ENCODE measurements at places on chromosomes 7 and 10. TPM values are rescaled to one million over a fixed set of nuclear protein-coding genes. Genes with fewer than 3 reads are reported as not detected.

MET gene
- 1.9 TPM for total RNA-seq

VCL gene
- 29.8 TPM for total RNA-seq

MBL2 gene
- not detected for total RNA-seq

DNA sequence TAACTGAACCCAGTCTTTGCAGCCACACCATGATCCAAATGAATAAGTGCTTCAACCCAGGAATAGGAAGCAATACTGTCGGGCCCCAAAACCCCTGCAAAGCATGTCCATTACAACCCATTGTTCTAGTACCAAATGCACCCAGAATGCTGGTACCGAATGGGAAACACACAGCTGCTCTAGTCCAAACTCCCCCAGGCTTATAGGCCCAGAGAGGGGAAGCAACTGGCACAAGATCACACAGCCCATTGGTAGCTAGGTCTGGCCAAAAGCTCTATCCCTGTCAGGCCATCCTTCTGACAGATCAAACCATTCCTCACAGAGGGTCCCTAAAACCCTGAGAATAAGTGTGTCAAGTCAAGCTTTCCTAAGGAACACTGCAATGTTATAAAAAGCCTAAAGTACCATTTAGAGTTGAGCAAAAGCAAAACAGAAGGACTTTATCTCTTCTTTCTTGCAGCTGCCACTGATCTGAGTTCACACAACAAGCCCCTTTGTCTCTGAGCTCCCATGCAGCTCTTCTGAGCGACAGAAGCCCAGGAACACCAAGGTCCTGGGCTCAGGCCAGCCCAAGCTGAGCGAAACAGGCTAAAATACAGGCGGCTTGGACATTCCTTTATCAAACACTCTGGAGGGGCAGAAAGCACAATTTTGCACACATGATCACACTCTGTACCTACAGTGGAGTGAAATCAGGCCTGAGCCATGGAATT is 116.7 kb downstream of the SGMS1 start:
- peaks cover 12% of the 10 kb centered on the region for H3K4me1 ChIP-seq
- no peak for DNase-seq
- H3K4me3 ChIP-seq, result no peak overlapping the region
- no peaks in the 10 kb centered on the region for H3K27me3 ChIP-seq

DNA sequence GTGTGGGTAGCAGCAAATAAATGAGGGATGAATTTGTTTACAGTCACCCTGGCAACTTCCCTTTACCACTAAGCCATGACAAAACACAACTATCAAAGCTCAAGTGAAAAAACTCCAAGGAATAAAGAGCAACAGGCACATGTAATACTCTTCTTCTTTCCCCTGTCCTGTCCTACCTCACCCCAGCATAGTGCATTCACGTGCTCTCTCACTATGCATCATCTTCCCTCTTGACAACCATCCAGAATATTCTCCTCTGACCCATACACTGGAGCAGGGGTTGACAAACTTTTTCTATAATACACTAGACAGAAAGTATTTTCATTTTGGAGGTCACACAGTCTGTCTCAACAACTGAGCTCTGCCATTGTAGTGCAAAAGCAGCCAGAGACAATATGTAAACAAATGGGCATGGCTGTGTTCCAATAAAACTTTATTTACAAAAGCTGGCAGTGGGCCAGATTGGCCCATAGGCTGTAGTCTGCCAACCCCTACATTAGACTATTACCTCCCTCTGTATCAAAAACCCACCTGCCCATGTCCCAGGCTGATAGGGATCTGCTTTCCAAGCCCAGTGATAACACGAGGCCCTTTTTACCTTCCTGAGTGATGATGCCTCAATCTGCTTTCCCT is 354.5 kb downstream of the FGFR2 start:
- H3K36me3 ChIP-seq, result no peaks in the 10 kb centered on the region
- no peak for DNase-seq
- H3K27me3 ChIP-seq, result no peaks in the 10 kb centered on the region
- no peak overlapping the region for H3K4me3 ChIP-seq

DNA sequence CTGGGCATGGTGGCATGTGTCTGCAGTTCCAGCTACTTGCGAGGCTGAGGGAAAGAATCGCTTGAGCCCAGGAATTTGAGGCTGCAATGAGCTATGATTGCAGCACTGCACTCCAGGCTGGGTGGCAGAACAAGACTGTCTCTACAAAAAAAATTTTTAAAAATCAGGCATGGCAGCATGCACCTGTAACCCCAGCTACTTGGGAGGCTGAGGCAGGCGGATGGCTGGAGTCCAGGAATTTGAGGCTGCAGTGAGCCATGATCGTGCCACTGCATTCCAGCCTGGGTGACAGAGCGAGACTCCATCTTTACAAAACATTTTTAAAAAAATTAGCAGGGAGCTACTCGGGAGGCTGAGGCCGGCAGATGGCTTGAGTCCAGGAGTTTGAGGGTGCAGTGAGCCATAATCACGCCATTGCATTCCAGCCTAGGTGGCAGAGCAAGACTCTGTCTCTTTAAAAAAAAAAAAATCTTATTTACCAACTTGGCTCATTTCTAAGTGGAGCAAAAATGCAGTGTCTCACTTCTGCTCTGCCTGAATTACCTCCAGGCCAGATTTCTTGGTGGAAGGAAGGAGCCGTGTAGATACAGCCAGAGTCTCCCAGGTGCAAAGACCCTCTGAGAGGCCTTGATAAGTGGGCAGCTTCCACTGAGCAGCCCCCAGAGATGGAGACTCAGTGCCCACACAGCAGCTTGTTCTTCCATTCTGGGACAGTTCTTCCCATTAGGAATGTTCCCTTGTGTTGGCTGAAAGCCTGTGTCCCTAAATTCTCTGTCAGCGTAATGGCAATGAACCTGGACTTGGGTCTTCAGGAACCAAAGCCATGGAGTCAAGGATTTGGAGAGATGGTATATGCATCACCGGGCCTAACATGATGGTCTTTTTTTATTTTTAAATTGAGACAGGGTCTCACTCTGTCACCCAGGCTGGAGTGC is 30.0 kb downstream of the GTF2IRD1 start:
- no peak overlapping the region for H3K27ac ChIP-seq
- H3K4me3 ChIP-seq, result no peak overlapping the region
- peaks cover 24% of the 10 kb centered on the region for H3K4me1 ChIP-seq
- peaks cover 30% of the 10 kb centered on the region for H3K27me3 ChIP-seq
- no peaks in the 10 kb centered on the region for H3K36me3 ChIP-seq
- DNase-seq, result no peak

GRCh38 chr10:69425511-69426298 is 9.0 kb upstream of the TACR2 start:
- H3K27ac ChIP-seq, result no peak overlapping the region
- H3K27me3 ChIP-seq, result no peaks in the 10 kb centered on the region
- no peaks in the 10 kb centered on the region for H3K36me3 ChIP-seq
- peaks cover 6% of the 10 kb centered on the region for H3K4me1 ChIP-seq
- H3K4me3 ChIP-seq, result no peak overlapping the region

AKAP9 gene
- total RNA-seq, result 106 TPM

- DNase-seq, result no peak
- no peaks in the 10 kb centered on the region for H3K36me3 ChIP-seq
- no peaks in the 10 kb centered on the region for H3K4me1 ChIP-seq
- no peak overlapping the region for H3K27ac ChIP-seq
- no peak overlapping the region for H3K4me3 ChIP-seq
Observed at GRCh38 chr10:6713716-6714115, 133.6 kb upstream of the PRKCQ start.

PHYHIPL gene
- not detected for total RNA-seq

- H3K27me3 ChIP-seq, result no peaks in the 10 kb centered on the region
- no peak overlapping the region for H3K27ac ChIP-seq
- peak; percentile 63 for DNase-seq
- peaks cover 16% of the 10 kb centered on the region for H3K4me1 ChIP-seq
- no peaks in the 10 kb centered on the region for H3K36me3 ChIP-seq
Observed at GRCh38 chr7:47714669-47715607, 133.0 kb upstream of the TNS3 start.

- DNase-seq, result no peak
- no peaks in the 10 kb centered on the region for H3K36me3 ChIP-seq
- H3K4me1 ChIP-seq, result peaks cover 8% of the 10 kb centered on the region
- no peak overlapping the region for H3K27ac ChIP-seq
Observed at GRCh38 chr7:141648276-141649114, 53.5 kb downstream of the DENND11 start.

KNDC1 gene
- not detected for total RNA-seq

DNA sequence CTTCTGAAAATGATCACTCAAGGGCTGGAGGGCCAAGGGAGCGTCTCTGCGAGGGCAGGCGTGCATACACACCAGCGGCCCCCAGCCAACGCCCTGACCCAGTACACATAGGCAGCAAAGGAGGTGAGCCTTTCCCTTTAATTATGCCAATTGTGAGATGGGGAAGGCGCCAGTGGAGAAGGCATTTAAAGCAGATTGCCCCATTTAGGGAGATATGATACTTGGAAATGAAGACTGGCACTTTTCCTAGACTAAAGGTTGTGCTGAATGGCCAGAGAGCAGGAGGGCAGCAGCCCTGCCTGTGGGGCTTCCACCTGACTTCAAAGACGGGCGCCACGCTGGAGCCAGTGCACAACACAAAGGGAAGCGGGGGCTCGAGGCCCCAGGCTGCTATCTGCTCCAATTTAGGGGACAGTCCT is 24.1 kb downstream of the HIPK2 start:
- DNase-seq, result no peak
- H3K4me1 ChIP-seq, result no peaks in the 10 kb centered on the region
- H3K27ac ChIP-seq, result no peak overlapping the region
- no peak overlapping the region for H3K4me3 ChIP-seq
- H3K27me3 ChIP-seq, result no peaks in the 10 kb centered on the region
- H3K36me3 ChIP-seq, result no peaks in the 10 kb centered on the region
